ENCODE measurements at places on chromosomes 16 and 17.

GRCh38 chr17:29376667-29377270, 13.4 kb upstream of the TAOK1 start:
- DNase-seq: peak; percentile 38

DNA sequence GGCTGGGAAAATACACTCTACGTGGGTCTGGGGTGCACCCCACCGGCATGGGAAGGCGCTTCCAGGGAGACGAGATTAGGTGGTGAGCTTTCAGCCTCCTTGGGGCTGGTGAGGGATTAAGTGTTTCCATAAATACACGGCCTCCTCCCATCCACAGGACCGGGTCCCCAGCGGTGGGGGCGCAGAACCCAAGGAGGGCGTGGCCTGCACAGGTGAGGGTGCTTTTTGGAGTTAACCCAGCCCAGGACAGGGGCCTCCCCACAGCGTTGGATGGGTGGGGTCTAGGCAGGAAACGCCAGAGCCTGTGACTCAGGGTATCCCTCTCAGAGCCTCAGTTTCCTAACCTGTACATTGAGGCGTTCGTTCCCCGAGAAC, 1.1 kb downstream of the C16orf74 start:
- DNase-seq: no peak

- DNase-seq: peak; percentile 75
Measured at GRCh38 chr16:13866073-13866472, 53.9 kb upstream of the ERCC4 start.

- DNase-seq: no peak
Measured at GRCh38 chr17:72832306-72832705, 260.2 kb downstream of the SLC39A11 start.

GRCh38 chr16:28924399-28924761, 658 bp downstream of the RABEP2 start:
- no peak for DNase-seq

- no peak for DNase-seq
Measured at GRCh38 chr16:69306031-69306430, 5.1 kb upstream of the VPS4A start.

GRCh38 chr17:62119373-62119772, 54.3 kb upstream of the MED13 start:
- DNase-seq: no peak

DNA sequence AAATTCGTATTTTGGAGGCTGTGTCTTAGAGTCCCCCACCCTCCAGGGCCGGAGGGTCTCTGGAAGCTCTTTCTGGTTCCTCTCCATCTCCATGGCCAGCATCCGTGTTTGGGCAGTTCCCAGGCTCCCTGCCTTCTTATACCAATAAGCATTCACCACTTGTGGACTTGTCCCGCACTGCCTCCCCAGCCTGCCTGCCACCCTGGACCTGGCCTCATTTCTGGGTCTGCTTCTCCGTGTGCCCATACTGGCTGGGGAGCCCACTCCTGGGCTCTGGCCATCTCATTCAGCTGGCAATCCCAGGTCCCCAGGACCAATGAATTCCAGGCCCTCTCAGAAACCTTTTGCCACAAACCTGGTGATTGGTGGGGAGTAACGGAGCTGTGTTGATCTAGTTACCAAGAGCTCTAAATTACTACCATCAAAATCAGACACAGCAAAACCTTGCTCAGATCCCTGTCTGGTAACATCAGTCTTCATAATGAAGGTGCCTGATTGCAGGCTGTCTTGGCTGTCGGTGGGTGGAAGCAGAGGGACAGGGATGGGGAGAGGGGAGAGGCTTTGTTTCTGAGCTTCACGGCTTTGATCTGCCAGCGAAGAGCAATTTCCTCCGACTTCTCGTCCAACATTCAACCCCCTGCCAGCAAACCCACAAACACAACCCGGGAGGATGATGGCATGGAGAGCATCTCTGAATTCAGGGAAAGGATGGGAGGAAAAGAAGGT, 27.7 kb upstream of the CRHR1 start:
- DNase-seq: no peak

DNA sequence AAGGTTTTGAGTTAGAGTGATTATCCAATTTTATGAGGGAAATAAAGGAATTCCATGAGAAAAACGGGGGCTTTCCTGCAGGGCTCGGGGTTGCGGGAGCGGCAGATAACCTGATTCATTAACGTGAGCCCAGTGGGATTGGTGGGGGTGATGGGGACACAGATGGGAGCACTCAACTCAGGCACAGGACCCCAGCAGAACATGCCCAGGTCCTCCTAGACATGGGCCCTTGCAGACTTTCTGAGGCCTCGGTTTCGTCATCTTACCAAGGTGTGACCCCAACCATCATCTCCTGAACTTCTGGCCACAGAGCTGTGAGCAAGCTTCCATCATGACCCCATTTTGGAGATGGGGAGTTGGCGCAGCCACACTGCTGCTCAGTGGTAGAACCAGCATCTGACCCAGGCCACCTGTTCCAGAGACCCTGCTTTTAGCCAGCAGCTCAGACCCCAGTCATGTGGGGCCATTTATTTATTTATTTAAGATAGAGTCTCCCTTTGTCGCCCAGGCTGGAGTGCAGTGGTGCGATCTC, 22.3 kb downstream of the CARHSP1 start:
- DNase-seq: no peak

- no peak for DNase-seq
Measured at GRCh38 chr17:41734949-41735313, 488 bp upstream of the HAP1 start.

DNA sequence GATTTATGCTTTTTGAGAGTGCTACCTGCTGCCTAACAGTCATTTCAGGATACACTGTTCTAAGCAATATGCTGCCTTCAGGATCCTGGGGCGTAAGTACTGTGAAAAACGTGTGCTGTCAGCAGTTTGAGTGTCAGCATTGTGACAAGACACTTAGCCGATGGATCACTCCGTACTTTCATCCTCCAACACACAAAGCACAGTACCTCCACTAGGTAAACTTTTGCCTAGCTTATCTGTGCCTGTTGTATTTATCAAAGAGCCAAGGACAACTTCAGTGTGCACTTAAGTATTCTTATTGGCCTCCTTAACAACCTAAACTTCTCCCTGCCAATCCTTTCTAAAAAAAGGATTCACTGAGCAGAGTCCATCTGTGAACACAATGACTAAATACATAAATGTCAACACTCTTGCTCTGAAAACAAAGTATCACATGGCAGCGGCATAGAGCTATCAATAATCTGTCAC, 33.8 kb upstream of the PHLPP2 start:
- no peak for DNase-seq

- DNase-seq: no peak
Measured at GRCh38 chr16:77823067-77823466, 34.7 kb downstream of the VAT1L start.

GRCh38 chr17:71760062-71760720, 360.6 kb upstream of the SOX9 start:
- DNase-seq: no peak

DNA sequence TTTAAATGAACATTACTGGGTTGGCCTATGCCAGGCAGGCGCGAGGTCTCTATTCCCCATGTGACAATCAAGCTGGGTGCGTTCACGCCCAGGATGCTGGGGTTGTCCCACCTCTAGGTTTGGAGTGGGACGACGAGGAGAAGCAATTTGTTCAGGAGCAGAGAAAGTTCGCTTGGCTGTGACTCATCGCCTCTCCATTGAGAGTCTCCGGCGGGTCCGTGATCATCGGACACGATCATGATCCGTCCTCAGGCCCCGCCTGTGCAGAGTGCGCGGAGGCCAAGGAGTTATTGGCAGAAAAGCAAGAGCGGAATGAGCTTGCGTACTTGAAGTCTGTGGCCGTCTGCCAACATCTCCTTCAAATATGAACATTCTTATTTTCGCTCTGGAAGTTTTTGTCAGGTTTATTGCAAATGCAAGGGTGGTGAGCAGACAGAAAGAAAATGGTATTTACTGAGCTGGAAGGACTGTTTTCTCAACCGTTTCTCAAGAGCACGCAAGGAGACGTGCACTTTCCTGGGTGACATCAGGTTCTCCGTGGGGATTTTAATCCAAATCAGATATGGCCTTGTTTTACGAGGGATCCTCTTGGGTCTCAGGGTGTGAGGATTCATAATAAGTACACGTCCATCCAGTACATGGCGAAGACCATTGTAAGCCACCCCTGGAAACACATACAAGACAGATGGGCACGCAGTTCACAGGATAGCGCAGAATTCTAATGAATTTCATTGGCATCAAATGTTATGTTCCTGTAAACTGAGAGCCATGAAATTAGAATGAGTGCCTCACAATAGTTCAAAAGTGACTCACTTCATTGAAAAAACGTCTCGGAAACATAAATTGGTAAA, 70.1 kb upstream of the CREBBP start:
- DNase-seq: no peak

DNA sequence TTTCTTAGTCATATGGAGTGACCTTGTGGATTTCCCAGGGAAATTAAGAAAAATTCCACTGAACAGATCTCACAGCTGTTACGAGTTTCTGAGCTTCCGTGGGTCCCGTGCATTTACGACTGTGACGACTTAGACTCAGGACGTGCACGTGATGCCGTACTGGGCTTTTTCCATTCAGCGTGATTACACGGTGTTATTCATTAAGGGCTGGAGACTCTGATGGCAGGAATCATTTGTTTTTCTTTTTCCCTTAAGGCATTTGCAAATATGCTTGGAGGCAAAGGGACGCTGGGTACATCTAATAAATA, 57.2 kb downstream of the TBC1D16 start:
- DNase-seq: no peak

DNA sequence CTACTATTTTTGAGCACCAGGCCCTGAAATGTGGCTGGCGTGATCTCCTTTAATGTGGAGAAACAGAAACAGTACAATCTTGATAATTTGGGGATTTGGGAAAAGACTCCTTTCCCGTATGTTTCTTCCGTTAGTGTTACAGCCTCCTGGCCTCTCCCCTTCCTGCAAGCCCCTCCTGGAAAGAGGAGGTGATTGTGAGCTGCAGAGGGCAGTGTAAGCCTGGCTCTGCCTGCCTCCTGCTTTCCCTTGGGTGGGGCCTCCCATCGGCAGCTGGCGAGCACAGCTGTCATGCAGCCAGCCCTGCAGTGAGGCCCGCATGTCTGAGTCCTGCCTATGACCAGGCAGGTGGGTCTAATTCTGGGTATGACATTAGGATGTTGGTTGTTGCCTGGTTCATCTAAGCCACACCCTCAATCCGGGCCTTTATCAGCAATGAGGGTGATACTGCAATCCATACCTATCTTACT, 48.7 kb upstream of the WSB1 start:
- DNase-seq: peak; percentile 78

GRCh38 chr17:49223517-49224197, 6.9 kb downstream of the PHOSPHO1 start:
- DNase-seq: no peak

DNA sequence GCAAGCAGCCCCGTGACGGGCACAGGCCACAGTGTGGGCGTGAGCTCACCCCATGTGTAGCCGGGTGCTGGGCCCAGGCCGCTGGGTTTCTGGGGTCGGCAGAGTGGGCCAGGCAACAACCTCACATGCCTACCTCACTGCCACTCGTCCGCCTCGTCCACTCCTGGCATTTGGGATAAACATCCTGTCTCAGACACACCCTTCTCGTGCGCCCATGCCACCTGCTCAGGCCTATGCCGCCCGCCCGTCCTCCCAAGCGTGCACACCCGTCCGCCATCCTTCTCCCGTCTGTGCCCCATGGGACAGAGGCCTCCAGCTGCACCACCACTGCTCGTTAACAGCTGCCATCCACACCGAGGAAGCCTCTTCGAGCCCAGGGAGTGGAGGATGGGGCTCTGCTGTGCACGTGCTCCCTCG, 64.3 kb downstream of the KLHDC4 start:
- no peak for DNase-seq

DNA sequence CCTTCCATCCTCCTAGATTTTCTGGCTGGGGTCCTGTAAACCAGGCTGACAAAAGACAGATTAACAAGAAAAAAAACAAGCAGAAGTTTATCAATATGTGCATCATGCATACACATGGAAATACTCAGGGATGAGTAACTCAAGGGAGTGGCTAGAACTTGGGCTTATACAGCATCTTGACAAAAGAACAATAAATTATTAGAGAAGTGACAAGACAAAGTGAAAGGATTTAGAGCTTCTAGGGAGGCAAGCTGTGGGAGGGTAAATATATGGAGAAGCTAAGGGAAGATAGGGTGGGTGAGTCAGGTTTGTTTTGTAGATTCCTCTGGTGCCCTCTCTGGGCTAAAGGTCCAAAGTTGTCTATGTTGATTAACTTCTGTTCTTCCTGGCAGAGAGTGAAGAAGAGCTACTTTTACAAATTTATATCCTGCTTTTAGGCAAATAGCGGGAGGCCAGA, 48.0 kb upstream of the NDRG4 start:
- DNase-seq: peak; percentile 58

- DNase-seq: no peak
Measured at GRCh38 chr16:47927330-47927729, 228.5 kb downstream of the ABCC12 start.

- peak; percentile 47 for DNase-seq
Measured at GRCh38 chr16:2082171-2082982, 34.6 kb downstream of the TSC2 start.

DNA sequence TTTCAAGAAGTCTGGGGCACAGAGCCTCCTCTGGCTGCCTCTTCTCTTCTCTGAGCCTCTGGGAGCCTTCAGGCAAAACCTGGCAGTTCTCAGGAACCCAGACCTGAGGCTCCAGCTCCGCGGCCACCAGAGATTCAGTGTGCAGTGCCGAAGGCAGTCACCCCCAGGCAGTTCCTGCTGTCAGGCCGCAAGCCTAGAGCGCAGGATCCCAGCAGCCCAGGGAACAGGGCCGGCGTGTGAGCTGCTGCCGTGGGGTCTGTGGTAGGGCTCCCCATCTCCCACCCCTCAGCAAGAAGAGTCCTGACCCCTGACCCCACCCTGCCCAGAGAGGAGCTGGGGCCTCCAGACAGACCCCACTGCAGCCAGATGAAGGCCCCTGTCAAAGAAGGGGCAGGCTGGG, 78.2 kb downstream of the AMFR start:
- no peak for DNase-seq

- no peak for DNase-seq
Measured at GRCh38 chr17:77746896-77747554, 211.5 kb upstream of the TNRC6C start.

- DNase-seq: no peak
Measured at GRCh38 chr16:22018559-22018958, 10.6 kb downstream of the MOSMO start.

DNA sequence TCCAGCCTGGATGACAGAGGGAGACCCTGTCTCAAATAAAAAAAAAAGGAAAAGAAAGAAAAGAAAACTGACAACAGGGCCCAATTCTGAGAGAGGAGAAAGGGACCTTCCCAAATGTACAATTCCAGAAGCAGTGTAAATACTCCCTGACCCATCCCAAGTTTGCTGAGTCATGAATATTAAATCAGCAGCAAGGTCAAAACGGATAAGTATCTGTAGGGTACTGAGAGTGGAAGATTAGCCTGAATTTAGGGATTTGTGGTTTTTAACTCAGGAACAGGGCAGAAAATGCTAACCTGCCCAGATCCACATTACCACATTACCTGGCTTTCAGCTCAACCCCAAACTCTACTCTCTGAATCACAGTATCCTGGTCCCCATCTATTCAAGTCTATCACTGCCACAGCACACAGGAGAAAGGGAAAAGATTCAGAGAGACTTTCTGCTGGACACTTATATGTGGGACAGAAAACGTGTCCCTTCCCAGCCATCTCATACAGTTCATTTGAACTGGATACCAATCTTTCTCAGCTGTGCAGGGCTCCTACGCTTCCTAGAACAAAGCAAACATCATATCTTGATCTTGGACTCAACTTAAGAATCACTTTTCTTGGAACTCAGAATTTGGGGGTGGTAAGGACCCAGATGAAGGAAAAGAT, 2.9 kb downstream of the FXR2 start:
- no peak for DNase-seq
